ENCODE measurements at places on chromosomes 7 and 10. TPM values are rescaled to one million over a fixed set of nuclear protein-coding genes. Genes with fewer than 3 reads are reported as not detected.

DNA sequence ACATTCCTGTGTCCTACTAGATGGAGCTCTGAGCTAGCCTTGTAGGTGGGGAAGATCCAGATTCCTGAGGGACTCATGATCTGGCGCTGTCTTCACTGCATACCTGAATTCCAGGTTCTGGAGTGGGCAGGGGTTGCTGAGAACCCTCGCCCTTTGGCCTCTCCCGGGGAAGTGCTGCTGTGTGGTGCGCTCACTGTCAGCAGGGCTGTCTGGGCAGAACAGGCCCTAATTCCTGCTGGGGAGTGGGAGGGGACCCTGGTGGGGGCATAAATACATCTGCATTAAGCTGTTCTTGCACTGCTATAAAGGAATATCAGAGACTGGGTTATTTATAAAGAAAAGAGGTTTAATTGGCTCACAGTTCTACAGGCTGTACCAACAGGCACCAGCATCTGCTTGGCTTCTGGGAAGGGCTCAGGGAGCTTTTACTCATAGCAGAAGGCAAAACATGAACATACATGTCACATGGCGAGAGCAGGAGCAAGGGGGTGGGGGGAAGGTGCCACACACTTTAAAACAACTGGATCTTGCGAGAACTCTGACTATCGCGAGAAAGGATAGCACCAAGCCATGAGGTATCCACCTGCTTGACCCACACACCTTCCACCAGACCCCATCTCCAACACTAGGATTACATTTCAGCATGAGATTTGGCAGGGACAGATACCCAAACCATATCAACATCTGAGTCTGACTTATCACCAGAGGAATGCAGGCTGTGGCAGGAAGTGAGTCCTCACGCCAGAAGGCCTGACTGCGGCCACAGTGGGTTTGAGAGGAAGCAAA is 115.0 kb downstream of the ADCY1 start:
- peak; percentile 91 for DNase-seq

- DNase-seq, result no peak
These were observed 1040.2 kb upstream of the SORCS1 start for GRCh38 chr10:108204528-108205305.

DNA sequence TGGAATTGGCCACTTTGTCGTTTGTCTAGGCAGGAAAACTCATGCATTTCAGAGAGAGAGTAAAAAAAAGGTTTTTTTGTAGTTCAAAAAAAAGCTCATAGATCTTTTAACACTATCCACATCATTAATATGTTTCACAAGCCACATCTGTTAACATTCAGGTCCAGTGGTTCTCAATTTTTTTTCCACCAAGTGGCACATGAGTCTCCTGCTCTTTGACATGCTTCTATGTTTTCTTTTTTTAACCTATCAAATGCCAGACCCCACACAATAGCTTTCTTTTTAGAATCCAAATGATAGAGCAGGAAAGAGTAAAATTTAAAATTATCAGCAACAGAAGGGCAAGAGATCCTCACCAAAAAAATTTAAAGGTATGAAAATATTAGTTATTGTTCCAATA is 20.3 kb downstream of the NOD1 start:
- no peak for DNase-seq

The HOXA13 gene
- total RNA-seq, result 8.0 TPM

The MRLN gene
- total RNA-seq, result not detected

The SLC26A5 gene
- not detected for total RNA-seq

Measured in osteoblast (primary cell).